EH (cell line): ENCODE measurements at places on chromosomes 3 and 15.
A peak's percentile ranks its signal among the peaks of the same experiment; 100 is the strongest.

DNA sequence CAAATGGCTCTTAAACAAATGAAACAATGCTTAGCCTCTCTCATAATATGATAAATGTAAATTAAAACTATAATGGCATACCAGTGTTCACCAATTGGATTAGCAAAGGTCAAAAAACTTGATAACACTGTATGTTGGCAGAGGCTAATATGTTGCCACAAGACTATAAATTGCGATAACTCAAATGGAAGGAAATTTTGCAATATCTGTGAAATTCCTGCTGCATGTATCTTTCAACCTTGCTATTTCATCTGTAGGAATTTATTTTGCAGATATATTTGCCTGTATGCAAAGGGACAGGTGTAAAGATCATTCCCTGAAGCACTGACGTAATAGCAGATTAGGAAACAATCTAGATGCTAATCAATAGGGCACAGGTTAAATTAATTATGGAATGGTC, 191.4 kb upstream of the EIF1B start:
- no peak for DNase-seq

GRCh38 chr3:127822682-127823425, 539 bp upstream of the MGLL start:
- peak; percentile 50 for DNase-seq

DNA sequence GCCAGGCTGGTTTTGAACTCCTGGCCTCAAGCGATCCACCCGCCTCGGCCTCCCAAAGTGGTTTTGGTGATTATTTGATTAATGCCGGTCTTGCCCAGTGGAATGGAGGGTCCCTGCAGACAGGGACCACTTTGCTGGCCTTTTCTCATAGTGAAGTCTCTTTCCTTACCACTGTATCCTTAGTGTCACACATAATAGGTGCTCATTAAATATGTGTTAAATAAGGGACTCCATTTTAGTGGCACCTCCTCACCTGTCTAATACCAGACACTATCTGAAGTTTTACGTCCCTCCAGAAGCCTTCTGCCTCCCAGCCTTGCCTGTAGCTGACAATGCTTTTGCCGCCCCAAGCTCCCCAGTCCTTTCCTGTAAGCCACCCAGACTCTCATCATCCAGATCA, 91.3 kb downstream of the AAGAB start:
- DNase-seq: no peak

DNA sequence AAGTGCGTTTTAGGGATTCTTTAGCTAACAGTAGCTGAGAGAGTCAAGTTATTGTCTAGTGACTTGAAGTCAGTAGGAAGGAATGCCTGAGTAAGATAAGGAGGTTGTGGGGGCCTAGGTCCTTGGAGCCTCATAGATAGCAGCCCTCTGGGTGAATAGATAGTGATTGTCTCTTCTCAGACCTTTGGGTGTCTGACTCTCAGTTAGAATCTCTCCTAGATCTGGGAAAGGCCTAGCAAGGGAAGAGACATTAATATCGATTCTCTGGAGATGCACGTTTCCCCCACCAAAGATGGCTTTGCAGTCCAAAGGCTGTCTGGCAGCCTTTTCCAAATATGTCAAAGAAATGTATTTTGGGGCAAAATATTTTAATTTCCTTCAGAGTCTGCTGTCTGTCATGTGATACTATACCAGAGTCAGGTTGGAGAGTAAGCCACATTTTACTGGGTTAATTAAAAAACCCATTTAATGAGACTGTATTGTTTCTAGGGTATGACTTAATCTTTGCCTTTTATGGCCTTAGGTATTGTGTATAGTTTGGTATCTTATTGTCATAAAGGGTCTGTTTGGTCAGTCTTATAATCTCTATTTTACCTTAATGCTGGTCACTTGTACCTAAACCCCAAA, 92.2 kb downstream of the ST6GAL1 start:
- no peak for DNase-seq

- peak; percentile 59 for DNase-seq
Observed at GRCh38 chr3:142445816-142446254, 2.0 kb downstream of the XRN1 start.

DNA sequence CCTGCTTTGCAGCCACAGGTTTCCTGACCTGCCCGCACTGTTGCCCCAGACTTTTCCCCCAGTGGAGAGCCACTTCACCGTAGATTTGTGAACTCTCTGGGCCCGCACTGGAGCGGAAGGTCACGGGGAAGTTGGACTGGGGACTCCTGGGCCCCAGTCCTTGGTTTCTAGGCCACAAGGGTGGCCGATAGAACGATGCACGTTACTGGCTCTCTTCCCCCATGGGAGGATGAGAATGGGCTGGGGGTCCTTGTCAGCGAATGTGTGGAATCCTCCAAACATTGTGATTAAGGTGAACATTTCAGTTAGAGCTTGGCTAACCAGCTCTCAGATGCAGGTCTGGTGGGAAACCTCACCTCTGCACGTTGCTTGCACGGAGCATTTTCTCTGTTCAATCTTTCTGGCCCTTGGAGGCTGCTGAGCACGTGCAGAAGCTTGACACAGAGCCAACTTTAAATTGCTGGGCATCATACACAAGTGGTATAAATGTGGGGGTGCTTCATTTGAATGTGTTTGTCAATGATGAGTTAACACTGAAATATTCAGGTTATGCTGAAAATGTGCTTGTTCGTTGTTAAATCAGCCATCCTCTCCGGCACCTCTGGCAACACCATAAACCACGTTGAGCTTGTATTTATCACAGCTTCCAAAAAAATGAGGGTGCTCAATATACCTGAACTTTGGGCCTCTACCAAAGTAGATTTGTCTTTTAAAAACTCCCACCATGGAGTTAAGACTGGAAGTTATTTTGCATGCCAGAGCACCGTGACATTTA, 976 bp downstream of the DIS3L start:
- DNase-seq: peak; percentile 85

DNA sequence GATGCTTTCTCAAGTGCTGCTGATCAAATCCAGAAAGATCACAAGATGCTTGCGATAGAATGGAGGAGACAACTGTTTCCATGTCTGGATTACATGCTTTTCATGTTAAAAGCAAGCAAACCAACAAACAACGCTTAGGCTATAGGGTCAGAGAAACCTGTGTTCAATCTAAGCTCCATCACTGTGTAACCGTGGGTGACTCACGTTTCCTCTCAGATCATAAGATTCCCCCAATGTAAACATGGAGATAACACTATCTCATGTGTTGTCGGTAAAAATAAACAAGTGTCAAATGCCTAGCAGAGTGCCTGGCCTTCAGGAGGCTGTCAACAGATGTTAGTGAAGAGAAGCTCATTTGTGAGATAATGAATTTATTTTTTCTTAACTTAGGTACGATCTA, 907.8 kb downstream of the NTRK3 start:
- peak; percentile 62 for DNase-seq

DNA sequence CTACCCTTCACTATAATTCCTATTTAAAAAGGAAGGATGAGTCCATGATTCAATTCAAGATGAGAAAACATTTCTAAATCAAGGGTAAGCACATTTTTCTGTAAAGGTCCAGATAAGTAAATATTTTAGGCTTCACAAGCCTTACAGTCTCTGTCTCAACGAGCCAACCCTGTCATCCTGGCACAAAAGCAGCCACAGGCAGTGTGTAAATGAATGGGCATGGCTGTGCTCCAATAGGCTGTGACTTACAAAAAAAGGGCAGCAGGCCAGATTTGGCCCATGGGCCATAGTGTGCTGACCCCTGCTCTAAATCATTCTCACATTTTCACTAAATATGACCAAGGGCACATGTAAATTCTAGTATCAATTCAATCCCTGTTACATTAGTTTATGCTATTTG, 200.4 kb downstream of the WNT5A start:
- no peak for DNase-seq
